ENCODE measurements at places on chromosomes 1 and 21.

DNA sequence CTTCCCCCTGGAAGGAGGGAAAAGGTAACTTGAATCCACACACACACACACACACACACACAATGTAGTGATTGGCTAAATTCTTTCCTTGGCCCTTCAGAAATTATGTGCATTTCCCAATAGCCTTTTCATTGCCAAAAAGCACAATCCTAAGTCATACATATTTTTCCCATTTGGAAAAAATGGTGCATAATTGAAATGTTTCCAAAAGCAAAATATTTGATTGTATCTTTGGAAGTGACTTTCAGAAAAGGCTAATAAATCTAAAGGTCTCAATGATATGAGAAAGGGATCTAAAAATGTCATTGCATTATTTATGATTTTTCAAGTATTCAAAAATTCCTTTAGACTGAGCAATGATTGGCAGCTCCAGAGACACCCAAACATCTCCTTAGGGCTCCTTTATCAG is 43.5 kb upstream of the NEK7 start:
- DNase-seq: no peak

GRCh38 chr1:237711281-237711680 is 179.4 kb downstream of the ZP4 start:
- DNase-seq: no peak

DNA sequence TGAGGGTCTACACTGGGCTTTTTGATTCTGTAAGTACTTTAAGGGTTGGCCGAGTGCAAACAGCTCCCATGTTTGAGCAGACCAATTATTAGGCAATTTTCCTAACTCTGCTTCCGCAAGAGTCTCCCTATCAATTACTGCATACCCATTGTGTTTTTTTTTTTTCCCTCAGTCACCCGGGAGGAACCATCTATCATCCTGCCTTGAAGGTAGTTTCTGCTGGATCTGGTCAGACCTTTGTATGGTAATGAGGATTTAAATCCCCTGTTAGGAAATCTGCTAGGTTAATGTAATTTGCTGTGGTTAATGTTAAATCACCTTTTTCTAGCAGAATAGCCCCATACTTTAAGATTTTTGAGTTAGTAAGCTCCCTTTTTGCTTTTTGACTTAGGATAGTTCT is 40.8 kb upstream of the WARS2 start:
- DNase-seq: no peak

- no peak for DNase-seq
These were observed 8.9 kb downstream of the YBX1 start for GRCh38 chr1:42691157-42691498.

DNA sequence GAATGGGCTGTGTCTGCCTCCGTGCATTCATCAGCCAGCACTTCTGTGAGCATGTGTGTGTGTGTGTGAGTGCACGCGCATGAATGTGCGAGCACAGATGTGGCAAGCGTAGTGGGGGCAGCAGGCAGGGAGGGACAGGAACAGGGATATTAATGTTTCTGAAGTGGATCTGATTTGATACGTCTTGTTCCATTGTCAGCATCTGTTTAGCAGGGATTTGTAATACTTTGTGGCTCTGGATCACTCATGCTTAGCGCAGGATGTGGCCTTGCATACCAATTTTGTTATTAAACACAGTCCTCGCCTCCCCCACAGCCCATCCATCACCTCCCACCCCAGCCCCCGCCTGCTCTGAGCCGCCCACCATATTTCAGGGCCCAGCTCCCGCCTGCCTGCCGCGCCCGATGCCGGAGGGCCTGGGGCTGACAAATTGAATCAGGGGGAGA is 52.4 kb downstream of the TMEM53 start:
- no peak for DNase-seq

DNA sequence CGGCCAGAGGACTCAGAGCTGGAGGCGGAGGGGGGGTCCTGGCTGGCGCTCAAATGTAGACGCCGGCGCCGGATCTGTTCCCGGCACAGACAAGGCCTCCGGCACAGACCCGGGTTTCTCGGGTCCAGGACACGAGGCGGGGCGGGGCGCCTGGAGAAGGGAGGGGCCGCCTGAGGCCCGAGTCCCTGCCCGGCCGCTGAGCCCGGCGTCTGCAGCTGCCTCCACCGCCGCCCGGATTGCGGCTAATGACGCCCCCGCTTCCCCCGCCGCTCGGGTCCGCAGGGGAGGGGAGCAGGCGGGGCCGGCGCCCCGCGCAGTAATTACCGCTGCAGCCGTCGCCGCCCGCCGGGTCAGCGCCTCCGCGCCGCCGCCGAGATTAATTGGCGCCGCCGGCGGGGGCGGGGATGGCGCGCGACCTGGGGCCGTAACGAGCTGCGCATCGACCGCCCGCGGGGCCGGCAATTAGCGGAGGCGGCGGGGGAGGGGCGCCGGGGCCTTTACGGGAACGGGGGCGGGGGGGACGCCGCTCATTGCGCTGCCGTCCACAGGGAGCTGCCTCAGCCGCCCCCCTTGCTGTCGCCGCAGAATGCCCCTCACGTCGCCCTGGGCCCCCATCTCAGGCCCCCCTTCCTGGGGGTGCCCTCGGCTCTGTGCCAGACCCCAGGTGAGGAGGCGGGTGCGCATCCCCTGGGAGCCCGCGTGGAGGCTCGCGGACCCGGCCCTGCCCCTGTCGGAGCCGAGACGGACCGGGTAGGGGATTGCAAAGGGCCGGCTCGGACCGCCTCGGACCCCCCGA is 17.3 kb downstream of the NOC2L start:
- DNase-seq: no peak

GRCh38 chr1:214123061-214123784 is 135.4 kb downstream of the PROX1 start:
- peak; percentile 81 for DNase-seq

- no peak for DNase-seq
These were observed 2.1 kb downstream of the KAZN start for GRCh38 chr1:14600405-14601112.

GRCh38 chr1:172909606-172910326 is 141.0 kb downstream of the TNFSF18 start:
- no peak for DNase-seq

DNA sequence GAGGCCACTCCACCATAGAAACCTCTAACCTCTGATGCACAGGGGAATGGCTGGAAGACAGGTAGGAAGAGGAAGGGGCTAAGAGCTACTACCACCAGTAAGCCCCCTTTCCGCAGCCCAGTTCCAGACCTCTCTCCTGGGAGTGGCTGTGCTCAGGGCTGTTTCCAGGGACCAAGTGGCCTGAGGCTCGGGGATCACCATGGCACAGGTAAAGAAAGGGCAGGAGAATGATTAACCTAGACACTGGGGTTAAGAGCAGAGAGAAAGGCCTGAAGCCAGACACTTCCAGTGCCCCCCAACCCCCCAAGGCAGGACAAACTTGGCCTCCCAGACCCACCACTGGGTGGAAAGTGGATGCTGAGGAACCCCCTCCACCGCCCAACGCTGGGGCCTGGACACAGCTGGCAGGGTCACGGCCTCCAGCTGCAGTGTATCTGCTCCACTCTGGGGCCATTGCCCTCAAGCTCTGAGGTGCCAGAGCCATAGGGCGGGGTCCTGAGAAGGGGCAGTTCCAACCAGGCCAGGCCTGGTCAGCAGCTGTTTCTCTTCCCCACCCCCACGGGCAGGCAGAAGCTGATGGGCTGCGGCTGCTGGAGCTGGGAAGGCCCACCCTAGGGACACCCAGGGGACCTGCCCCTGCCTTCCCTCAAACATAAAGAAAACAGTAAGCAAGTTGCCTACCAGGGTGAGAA is 2.6 kb downstream of the TAGLN2 start:
- DNase-seq: no peak

- no peak for DNase-seq
These were observed 330.0 kb upstream of the POU3F1 start for GRCh38 chr1:38376577-38376976.

DNA sequence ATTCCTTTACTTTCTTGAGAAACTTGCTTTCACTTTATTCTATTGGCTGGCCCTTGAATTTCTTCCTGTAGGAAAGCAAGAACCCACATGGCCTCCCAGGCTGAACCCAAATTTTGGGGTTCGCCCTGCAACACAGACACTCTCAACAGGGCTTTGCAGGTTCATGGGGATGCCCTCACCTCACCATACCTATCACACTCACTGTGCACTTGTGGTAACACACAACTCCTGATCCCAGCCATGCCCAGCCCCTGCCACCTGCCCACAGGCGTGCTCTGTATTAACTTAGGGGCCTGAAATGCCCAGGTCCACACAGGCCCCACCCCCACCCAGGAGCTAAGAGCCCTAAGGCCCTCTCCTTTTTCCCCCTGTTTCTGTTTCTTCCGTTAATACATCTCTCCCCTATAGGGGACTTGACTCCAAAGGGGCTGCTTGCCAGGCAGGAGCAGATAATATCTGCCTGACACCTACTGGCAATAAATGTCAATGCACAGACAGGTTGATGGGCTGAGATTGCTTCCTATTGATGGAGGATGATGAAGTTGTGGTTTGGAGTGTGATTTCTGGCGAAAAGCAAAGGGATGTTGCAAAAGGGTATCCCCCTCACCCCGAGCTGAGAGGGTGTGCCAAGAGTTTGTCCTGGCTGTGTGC is 171.5 kb downstream of the AJAP1 start:
- DNase-seq: no peak

DNA sequence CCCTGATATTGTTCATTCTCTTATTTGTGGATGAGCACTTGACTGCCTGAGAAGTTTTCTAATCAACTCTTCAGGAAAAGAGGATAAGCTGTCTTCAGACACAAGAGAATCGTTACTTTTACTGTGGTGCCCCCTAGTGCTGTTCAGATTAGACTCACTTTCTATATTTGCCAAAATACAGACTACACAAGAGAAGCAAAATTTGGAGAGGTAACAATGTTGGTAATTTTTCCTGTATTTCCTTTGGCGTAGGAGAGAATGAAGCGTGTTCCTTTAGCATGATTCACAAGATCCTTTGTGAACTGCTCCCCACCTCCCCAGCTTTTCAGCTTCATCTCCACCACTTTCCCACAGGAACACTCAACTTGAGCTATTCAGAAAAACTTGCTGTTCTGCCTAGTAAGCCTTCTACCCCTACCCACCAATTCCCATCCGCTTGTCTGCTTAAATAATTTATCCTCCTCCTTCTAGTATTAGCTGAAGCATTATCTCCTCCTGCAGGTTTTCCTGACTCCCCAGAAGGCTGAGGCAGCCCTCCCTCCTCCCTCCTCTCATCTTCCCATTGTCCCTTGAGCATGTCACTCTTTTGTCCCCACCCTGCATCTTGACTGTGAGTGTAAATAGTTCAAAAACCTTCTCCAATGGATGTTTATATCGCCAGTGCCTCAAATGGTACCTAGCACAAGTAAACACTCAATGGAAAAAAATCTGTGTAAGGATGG is 4.5 kb downstream of the TNFSF4 start:
- DNase-seq: no peak

DNA sequence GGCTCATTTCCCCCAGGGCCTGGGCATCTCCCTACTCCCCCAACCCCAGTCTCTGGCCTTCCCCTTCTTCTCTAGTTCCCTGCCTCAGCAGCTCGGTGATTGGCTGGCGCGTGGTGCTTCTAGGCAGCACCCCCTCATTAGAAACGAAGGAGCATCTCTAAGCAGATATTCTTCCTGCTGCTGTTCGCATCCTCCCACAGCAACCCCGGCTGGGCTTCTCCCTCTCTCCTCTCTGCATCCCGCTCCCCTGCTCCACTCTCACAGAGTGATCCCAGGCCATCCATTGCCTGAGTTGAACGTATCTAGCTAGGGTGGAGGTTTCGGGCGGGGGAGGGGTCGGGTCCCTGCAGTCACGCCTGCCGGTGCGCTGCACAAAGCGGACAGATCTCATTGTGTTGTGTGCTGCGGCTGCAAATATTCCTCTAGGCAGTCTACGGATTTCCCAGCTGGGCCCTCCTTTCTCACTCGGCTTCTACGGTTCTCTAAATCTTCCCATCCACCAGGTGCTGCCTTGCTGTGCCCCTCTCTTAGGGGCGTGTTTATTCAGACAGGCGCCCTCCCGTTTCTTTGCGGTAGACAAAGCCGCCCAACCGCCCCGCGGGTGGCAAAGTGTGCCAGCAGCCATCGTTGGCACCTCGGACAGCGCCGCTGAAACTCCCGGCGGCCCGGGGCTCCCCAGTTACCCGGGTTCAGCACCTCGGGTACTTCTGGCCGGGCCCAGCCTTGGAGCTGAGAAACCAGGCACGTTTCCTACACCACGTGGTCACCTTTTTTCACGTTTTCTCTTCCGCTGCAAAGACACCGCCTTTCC is 2.2 kb downstream of the CACNA1E start:
- peak; percentile 57 for DNase-seq

- DNase-seq: peak; percentile 35
These were observed 10.8 kb upstream of the EXTL1 start for GRCh38 chr1:26010825-26011224.

- no peak for DNase-seq
These were observed 80.0 kb upstream of the BACH1 start for GRCh38 chr21:29218749-29219148.

- DNase-seq: no peak
These were observed 5.2 kb upstream of the SH3GLB1 start for GRCh38 chr1:86699186-86699585.

GRCh38 chr1:226571893-226572292 is 23.3 kb downstream of the STUM start:
- peak; percentile 27 for DNase-seq

DNA sequence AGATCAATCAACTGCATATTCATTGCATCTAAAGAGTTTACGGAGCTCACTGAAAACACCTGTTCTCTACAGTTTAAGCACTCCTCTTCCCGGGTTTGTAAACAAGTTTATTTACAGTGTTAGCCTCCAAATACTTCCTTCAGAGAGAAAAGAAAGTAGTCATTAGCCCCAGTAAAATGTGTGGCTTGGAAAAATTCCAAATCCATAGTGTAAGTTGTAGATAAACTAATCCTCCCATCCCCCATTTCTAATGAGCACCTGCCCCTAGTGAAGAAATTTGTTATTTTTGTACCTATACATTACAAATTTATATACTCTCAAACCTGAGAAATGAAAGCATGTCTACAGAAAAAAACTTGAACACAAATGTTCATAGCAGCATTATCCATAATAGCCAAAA is 21.9 kb downstream of the PUM1 start:
- DNase-seq: peak; percentile 26

- DNase-seq: no peak
These were observed 2.5 kb upstream of the ERO1B start for GRCh38 chr1:236284291-236284721.

DNA sequence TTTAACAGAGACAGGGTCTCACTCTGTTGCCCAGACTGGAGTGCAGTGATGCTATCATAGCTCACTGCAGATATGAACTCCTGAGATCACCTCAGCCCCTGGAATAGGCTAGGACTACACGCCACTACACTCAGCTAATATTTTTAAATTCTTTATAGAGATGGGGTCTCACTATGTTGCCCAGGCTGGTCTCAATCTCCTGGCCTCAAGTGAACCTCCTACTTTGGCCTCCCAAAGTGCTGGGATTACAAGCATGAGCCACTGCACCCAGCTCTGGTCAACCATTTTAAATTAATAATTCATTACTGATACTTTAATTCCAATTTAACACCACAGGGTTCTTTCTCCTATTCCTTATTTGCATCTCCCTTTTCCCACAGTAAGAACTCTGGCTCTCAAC is 18.5 kb upstream of the EPS15 start:
- no peak for DNase-seq

- no peak for DNase-seq
These were observed 114.4 kb upstream of the TNR start for GRCh38 chr1:175857756-175858155.
